ENCODE measurements at places on chromosomes 1 and 21. TPM values are rescaled to one million over a fixed set of nuclear protein-coding genes. Genes with fewer than 3 reads are reported as not detected.

The RNU1-4 gene
- 4,182 TPM for total RNA-seq

The DCDC2B gene
- total RNA-seq: not detected

The PLA2G2C gene
- not detected for total RNA-seq

The TSPAN1 gene
- total RNA-seq: 0.28 TPM

The TFF3 gene
- 2.4 TPM for total RNA-seq

The IPO13 gene
- total RNA-seq: 37.1 TPM

The TDRD5 gene
- total RNA-seq: 3.9 TPM

The TIE1 gene
- total RNA-seq: 32.3 TPM

The ESPN gene
- total RNA-seq: 1.9 TPM

The WDR47 gene
- total RNA-seq: 36.0 TPM

The PTAFR gene
- total RNA-seq: 4.7 TPM

The LYSMD1 gene
- total RNA-seq: 12.9 TPM

The TRIM62 gene
- 11.6 TPM for total RNA-seq

The KIF2C gene
- total RNA-seq: 7.9 TPM

The RGL1 gene
- 50.7 TPM for total RNA-seq

The PEA15 gene
- 135 TPM for total RNA-seq

The NFASC gene
- 88.2 TPM for total RNA-seq

The S100A14 gene
- 0.61 TPM for total RNA-seq

GRCh38 chr1:54498383-54499096, 49.5 kb upstream of the ACOT11 start:
- H3K36me3 ChIP-seq: no peaks in the 10 kb centered on the region
- peaks cover 18% of the 10 kb centered on the region for H3K27me3 ChIP-seq
- H3K4me1 ChIP-seq: peaks cover 21% of the 10 kb centered on the region
- peak; percentile 48 for DNase-seq
- no peak overlapping the region for H3K27ac ChIP-seq

DNA sequence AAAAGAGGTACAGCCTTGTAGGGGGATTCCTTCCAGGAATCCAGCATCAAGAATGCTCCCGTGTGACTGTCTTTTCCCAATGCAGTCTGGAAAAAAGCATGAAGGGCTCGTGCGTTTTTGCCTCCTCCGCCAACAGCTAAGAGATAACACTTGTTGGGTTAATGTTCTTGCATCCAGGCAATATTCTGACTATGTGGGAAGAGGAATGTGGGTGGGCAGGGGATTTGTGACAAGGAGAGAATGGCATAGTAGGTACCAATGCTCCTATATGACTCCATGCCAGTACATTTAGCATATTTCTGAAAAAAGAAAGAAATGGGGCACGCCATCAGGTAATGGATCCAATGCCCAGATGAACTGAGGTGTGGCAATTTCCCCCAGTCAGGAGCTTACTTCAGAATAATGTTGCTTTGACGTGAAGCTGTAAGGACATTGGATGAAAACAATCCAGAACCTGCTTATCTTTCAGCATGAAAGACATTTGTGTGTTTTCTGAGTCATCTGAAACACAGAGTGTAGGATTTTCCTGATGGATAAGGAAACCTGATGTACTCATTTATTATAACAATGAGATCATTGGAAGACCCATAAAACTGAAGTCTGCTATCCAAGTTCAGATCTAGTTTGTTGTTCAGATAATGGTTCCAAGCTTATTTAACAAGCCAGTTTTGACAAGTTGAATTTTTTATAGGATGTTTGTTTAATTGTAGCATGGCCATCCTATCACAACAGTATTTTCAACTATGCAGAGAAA, 105.5 kb downstream of the LYPLAL1 start:
- H3K27me3 ChIP-seq: no peaks in the 10 kb centered on the region
- H3K27ac ChIP-seq: no peak overlapping the region
- no peak for DNase-seq
- no peak overlapping the region for H3K4me3 ChIP-seq

- H3K27ac ChIP-seq: no peak overlapping the region
- DNase-seq: no peak
- no peaks in the 10 kb centered on the region for H3K27me3 ChIP-seq
Measured at GRCh38 chr21:26055010-26055409, 115.6 kb downstream of the APP start.

GRCh38 chr1:208600456-208601190, 356.4 kb upstream of the PLXNA2 start:
- no peak overlapping the region for H3K4me3 ChIP-seq
- no peaks in the 10 kb centered on the region for H3K27me3 ChIP-seq
- no peaks in the 10 kb centered on the region for H3K36me3 ChIP-seq
- H3K4me1 ChIP-seq: peaks cover 5% of the 10 kb centered on the region

DNA sequence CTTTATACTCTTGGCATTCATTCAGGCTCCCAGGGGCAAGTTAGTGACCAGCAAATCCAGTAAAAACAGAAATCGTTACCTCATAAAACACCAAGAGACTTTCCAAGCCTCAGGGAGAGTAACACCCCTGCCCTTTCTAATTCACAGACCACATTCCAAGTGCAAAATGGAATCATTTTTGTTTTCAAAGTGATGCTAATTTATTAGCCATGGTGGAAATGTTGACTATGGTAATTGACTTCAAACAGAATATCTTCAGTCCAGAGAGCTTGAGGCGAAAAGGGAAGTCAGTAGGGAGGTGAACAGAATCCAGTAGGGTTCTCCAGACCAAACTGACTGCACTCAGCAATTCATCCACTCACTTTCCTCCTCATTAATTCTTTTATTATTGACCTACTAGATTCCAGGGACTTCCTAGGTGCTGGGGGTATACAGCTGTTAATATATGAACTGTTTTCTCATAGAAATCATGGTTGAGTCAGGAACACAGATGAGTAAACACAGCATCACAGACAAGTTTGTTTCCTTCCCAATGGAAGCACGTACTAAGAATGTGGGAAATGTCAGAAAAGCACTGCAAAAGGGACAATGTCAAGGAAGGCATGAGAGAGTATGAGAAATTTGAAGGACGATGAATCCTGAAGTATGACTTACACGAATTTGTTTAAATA, 388.5 kb upstream of the C1orf87 start:
- peak; percentile 4 for DNase-seq
- no peaks in the 10 kb centered on the region for H3K27me3 ChIP-seq
- no peaks in the 10 kb centered on the region for H3K4me1 ChIP-seq

GRCh38 chr21:45050345-45050796, 24.0 kb upstream of the ADARB1 start:
- no peak for DNase-seq
- H3K27me3 ChIP-seq: no peaks in the 10 kb centered on the region
- H3K27ac ChIP-seq: no peak overlapping the region
- no peaks in the 10 kb centered on the region for H3K4me1 ChIP-seq

DNA sequence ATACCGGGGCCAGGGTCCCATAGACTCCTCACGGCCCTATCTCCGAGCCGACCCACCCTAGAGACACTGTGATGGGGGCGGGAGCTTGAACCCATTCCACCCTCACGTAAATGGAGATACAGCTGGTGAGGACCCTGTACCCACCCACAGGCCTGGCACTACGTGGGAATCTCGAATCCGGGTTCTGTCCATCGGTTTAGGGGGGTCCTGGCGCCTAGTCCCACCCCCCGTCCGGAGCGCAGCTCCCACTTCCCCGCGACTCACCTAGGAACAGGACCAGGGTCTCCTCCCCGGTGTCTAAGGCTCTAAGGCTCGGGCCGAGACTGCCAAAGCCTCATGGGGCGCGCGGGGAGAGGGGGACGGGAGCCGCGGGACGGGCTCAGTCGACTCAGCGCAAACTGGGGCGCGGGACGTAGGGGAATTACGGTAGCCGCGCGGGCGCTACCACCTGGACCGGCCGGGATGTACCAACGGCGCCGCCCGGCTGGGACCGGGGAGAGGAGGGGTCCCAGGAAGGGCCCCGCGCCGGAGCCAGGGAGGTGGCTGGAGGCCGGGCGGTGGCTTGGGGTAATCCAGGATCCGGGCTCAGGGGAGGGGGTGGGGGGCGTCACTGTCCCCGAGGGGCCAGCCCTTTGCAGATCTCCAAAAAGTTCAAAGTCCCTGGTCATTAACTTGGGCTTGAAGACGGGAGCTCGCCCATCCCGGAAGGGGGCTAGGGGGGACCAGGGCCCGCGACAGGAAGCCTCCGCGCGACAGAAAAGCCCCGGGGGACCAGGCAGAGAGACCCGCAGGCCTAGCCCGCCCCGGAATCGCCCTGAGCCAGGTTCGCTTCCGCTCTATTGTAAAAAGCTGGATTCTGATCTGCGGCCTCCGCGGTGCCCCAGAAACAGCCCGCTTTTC, 1.0 kb downstream of the PLEKHG5 start:
- H3K36me3 ChIP-seq: peaks cover 22% of the 10 kb centered on the region
- peaks cover 9% of the 10 kb centered on the region for H3K27me3 ChIP-seq
- H3K27ac ChIP-seq: no peak overlapping the region
- H3K4me3 ChIP-seq: peak overlapping the region; percentile 39
- H3K4me1 ChIP-seq: peaks cover 59% of the 10 kb centered on the region

DNA sequence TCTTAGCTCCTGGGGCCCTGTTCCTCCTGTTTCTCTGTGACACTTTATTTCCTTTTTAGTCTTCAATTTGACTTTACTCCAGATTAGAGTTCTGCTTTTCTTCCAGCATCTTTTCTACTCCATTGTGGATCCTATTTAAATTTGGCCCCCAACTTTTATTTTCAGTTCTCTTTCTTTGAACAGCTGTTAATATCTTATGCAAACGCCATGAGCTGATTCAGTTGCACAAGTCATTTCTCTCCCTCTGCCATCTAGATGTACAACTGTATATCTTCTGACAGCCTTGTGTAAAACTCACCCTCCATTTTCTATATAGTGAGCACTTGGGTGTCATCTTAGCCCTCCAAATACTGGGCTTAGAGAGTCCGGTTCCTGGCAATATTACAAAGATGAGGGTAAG, 42.2 kb downstream of the SPATA17 start:
- no peaks in the 10 kb centered on the region for H3K4me1 ChIP-seq
- no peak overlapping the region for H3K4me3 ChIP-seq
- DNase-seq: no peak
- H3K36me3 ChIP-seq: no peaks in the 10 kb centered on the region

- DNase-seq: no peak
- no peaks in the 10 kb centered on the region for H3K27me3 ChIP-seq
- no peak overlapping the region for H3K27ac ChIP-seq
- H3K4me3 ChIP-seq: no peak overlapping the region
- H3K36me3 ChIP-seq: no peaks in the 10 kb centered on the region
- H3K4me1 ChIP-seq: no peaks in the 10 kb centered on the region
Measured at GRCh38 chr1:19512545-19512944, 27.2 kb upstream of the CAPZB start.

- no peak overlapping the region for H3K4me3 ChIP-seq
- H3K27me3 ChIP-seq: no peaks in the 10 kb centered on the region
- no peaks in the 10 kb centered on the region for H3K36me3 ChIP-seq
- peaks cover 35% of the 10 kb centered on the region for H3K4me1 ChIP-seq
- peak overlapping the region; percentile 48 for H3K27ac ChIP-seq
- DNase-seq: no peak
Measured at GRCh38 chr1:225763716-225764548, 13.7 kb upstream of the SRP9 start.

- no peak for DNase-seq
- no peaks in the 10 kb centered on the region for H3K4me1 ChIP-seq
- H3K4me3 ChIP-seq: no peak overlapping the region
- H3K36me3 ChIP-seq: no peaks in the 10 kb centered on the region
- H3K27ac ChIP-seq: no peak overlapping the region
Measured at GRCh38 chr1:170133766-170134495, 11.8 kb upstream of the NTMT2 start.

GRCh38 chr1:182093781-182094180, 32.3 kb upstream of the ZNF648 start:
- no peak for DNase-seq
- H3K4me3 ChIP-seq: no peak overlapping the region
- H3K27ac ChIP-seq: no peak overlapping the region
- no peaks in the 10 kb centered on the region for H3K36me3 ChIP-seq
- no peaks in the 10 kb centered on the region for H3K27me3 ChIP-seq

DNA sequence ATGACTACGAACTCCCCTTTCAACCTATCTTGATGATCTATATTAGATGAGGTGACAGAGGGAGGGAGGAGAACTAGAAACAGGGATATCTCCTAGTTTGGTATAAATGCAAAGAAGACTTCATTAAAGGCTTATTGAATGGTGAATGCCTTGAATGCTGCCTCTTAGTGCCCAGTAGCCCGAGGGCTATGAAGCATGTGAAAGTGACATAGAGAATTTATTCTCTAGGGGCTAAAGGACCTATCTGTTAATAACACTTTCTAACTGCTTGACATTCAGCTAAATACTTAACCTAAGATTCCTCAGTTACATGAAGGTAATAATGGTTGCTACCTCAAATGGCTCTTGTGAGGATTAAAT, 764.1 kb downstream of the LTN1 start:
- no peaks in the 10 kb centered on the region for H3K4me1 ChIP-seq
- no peaks in the 10 kb centered on the region for H3K36me3 ChIP-seq
- H3K27ac ChIP-seq: no peak overlapping the region
- no peaks in the 10 kb centered on the region for H3K27me3 ChIP-seq

- no peak overlapping the region for H3K4me3 ChIP-seq
- peaks cover 22% of the 10 kb centered on the region for H3K4me1 ChIP-seq
- no peaks in the 10 kb centered on the region for H3K36me3 ChIP-seq
- no peak overlapping the region for H3K27ac ChIP-seq
Measured at GRCh38 chr21:42113926-42114409, 42.9 kb downstream of the UMODL1 start.

DNA sequence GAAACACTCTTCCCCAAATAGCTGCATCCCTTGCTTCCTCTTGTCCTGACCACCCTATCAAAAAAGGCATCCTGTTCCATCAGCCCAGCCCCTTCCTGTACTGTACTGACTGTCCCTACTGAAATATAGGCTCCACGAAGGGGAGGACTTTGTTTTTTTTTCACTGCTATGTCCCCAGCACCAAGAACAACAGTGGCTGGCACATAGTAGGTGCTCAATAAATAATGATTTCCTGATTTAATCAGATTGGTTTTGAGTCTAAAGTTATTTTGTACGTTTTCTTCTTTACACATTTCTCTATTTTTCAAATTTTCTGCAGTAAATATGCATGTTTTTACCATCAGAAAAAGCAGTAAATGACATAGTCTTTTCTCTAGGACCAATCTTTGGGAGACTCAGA, 73.9 kb downstream of the CD58 start:
- no peak overlapping the region for H3K27ac ChIP-seq
- H3K27me3 ChIP-seq: no peaks in the 10 kb centered on the region
- H3K36me3 ChIP-seq: no peaks in the 10 kb centered on the region
- peaks cover 23% of the 10 kb centered on the region for H3K4me1 ChIP-seq
- H3K4me3 ChIP-seq: no peak overlapping the region

DNA sequence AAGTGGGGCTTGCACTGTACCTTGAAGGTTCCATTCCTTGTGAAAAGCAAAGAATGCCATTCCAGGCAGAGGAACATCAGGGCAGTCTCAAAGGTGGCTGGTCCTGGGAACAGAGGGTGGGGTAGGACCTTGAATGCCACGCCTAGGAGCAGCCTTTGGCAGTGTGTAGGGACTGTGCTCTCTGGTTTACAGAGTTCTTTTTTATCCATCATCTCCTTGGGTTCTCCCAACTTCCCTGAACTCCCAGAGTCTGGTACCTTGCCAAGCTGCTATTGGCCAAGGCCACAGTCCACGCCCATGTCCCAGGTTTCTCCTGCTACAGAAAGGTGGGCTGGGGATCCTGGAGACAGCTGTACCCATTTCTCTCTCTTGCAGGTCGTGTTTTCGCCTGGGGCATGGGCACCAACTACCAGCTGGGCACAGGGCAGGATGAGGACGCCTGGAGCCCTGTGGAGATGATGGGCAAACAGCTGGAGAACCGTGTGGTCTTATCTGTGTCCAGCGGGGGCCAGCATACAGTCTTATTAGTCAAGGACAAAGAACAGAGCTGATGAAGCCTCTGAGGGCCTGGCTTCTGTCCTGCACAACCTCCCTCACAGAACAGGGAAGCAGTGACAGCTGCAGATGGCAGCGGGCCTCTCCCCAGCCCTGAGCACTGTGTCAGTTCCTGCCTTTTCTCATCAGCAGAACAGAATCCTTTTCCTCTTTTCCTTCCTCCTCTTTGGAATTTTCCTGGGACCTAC, 15.3 kb upstream of the TRNAU1AP start:
- no peak overlapping the region for H3K4me3 ChIP-seq
- DNase-seq: no peak
- H3K36me3 ChIP-seq: peaks cover 46% of the 10 kb centered on the region
- no peak overlapping the region for H3K27ac ChIP-seq
- H3K27me3 ChIP-seq: no peaks in the 10 kb centered on the region
